ENCODE measurements at places on chromosomes 4 and X.

GRCh38 chr4:83320548-83320947, 14.1 kb downstream of the HPSE start:
- DNase-seq: peak; percentile 4

GRCh38 chr4:77450006-77450405, 155.6 kb upstream of the CXCL13 start:
- DNase-seq: no peak

DNA sequence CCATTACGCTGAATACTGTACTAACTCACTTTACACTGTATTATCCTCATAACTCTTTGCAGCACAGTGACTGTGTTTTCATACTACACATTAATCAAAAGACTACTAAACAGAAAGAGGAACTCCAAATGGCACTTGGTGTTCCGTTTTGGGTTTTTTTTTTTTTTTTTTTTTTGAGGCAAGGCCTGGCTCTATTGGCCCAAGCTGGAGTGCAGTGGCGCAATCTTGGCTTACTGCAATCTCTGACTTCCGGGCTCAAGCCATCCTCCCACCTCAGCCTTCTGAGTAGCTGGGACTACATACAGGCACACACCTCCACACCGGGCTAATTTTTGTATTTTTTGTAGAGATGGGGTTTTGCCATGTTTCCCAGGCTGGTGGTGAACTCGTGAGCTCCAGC, 10.7 kb downstream of the KLHL8 start:
- DNase-seq: no peak

GRCh38 chr4:174593701-174594100, 71.4 kb upstream of the HPGD start:
- no peak for DNase-seq

GRCh38 chr4:66804979-66805378, 740.3 kb downstream of the CENPC start:
- no peak for DNase-seq

GRCh38 chrX:45850775-45851433, 650.2 kb upstream of the DIPK2B start:
- no peak for DNase-seq

DNA sequence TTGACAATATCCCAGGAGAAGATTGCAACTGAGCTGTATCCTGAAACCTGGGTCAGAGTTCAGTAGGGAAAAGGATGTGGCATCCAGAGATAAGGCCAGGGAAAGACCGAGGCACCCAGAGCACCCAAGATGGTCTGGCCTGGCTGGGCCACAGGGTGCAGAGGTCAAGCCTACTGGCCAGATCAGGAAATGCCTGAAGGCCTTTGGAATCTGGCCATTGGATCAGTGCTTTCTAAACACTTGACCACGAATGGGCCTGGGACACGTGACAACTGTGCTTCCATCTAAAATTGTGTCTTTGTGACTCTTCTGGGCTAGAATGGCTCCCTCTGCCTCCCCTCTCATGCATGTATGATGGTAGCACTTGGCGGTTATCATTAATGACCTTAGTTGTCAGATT, 316.9 kb downstream of the EVC2 start:
- DNase-seq: no peak

DNA sequence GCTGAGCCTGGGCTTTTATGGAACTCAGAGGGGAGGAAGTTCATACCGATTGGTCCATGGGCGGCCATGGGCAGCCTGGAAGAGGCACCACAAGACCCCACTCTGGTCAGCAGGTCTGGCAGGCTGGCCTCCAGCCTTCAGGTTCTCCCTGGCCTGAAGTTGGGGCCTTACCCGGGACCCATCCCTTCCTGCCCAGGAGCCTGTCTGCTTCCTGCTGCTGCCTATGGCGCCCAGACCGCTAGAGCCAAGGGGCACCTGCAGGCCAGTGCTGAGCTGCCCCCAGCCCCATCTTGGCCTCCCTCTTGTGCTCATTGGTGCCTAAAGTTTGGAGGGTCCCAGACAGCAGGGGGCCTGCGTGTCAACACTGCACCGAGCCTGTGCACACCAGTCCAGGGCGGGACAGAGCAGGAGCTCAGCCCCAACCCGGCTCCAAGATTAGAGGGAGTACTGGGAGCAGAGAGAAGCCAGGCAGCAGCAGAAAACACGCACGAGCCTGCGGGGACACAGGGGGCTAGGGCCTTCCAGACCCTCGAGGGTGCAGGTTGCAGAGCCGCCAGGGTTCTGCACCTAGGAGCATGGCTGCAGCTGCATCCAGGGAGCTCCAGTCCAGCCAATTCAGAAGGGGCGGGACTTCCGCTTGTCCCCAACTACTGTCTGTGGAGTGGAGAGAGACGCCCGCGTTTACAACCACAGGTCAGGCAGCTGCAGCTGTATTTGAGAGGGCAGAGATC, 30.7 kb upstream of the ZNF280C start:
- no peak for DNase-seq

- no peak for DNase-seq
Observed at GRCh38 chr4:42600578-42600977, 56.3 kb downstream of the ATP8A1 start.

- DNase-seq: peak; percentile 20
Observed at GRCh38 chr4:159358226-159358625, 255.3 kb downstream of the RAPGEF2 start.

DNA sequence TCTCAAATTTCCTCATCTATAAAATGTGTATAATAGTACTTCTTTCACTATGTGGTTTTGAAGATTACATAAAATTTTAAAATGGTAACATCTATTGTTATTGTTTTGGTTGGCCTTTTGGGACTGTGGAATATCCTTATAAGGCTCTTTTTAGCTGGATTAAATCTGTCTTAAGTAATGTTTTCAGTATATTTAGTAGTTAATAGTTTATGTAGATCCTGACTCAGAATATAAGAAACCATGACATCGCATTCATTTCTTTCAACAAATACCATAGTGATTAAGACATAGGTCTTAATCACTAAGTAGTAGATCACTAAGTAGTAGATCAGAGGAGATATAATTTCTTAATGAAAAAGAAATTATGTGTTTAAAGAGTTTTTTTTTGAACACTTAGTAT, 48.5 kb downstream of the MRPL1 start:
- DNase-seq: no peak

DNA sequence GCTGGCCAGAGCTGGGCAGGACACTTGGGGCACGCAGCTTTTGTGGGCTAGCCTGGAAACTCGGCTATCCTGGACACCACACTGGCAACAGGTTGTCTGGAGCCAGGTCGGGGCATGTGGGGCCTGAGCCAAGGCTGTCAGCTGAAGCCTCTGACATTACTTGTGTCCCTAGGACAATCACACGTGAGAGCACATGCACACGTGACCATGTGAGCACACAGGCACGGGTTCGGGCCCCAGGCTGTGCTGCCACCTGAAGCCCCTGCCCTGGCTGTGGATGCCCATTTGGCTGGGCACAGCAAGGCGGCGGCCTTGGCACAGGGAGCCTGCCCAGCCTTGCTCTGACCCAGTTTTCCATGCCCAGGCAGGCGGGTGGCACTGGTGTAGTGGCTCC, 8.7 kb upstream of the FGFR3 start:
- DNase-seq: no peak

GRCh38 chrX:40542208-40542607, 38.6 kb upstream of the ATP6AP2 start:
- DNase-seq: no peak

- no peak for DNase-seq
Observed at GRCh38 chr4:48194971-48195370, 60.9 kb upstream of the TXK start.

DNA sequence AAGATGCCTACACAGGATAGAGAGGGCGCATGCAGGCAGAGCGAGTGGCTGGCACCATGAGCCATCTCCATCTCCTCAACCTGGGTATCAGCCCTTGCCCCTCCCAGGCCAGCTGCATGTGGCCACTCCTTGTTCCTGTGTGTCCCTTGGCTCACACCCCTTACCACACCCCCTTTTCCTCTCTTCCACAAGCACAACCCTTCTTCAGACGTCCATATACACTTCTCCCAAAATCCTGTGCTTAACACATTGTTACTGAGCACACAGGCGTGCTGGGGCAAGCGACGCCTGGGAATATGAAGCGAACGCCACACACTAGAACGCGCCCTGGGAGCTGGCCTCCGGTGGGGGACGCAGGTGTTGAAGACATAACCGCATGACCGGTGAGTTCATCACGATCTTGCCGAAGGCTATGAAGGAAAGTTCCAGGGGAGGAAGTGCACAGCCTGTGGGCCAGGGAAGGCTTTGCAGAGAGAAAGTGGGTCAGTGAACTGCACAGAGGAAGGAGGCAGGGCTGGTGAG, 19.1 kb upstream of the KIAA0232 start:
- no peak for DNase-seq

DNA sequence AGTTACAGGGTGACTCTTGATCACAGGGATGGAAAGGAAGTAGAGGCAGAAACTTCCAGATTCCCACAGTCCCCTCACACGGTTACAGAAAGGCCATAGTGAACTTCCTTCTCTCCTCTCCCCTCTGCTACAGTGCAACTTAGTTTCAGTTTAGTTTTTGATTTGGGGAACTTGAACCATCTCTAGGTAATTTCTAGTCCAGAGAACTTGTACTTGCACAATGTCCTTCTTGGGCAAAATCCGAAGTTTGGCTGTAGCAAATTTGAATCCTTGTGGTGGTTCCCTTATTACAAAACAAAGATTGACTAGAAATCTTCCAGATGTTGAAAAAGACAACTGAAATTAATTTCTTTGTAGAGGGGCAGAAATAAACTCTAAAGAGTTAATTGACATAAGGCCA, 1.2 kb upstream of the BLTP1 start:
- DNase-seq: no peak

GRCh38 chr4:6663596-6664393, 23.3 kb downstream of the MRFAP1 start:
- no peak for DNase-seq

- peak; percentile 1 for DNase-seq
Observed at GRCh38 chr4:145041378-145041777, 56.6 kb downstream of the ANAPC10 start.

- DNase-seq: peak; percentile 97
Observed at GRCh38 chr4:86359944-86360478, at the start of gene MAPK10. TSS of gene MAPK10 (minus strand) at chr4:86360053.

- DNase-seq: no peak
Observed at GRCh38 chr4:83221897-83222441, 62.6 kb downstream of the COQ2 start.

DNA sequence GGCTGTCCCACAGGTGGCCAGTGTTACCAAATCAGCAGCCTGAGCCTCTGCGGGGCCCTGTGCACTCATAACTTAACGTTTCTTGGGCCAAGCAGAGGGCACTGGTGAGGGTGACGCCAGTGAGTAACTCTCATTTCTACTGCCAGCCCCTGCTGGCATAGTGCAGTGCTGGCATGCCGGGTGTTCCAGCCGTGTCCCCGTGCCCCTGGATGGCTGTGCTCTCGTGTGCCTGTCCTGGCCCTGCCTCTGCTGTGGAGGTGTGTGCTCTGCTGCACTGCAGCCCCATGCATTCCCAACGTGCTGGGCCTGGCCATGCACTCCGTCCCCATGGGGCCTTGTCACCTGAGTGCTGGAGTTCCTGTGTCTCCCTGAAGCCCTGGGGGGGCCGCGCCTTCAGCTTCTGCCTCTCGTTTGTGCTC, 14.7 kb downstream of the TBC1D14 start:
- no peak for DNase-seq

- DNase-seq: no peak
Observed at GRCh38 chr4:7759216-7759615, 180.4 kb downstream of the AFAP1 start.

DNA sequence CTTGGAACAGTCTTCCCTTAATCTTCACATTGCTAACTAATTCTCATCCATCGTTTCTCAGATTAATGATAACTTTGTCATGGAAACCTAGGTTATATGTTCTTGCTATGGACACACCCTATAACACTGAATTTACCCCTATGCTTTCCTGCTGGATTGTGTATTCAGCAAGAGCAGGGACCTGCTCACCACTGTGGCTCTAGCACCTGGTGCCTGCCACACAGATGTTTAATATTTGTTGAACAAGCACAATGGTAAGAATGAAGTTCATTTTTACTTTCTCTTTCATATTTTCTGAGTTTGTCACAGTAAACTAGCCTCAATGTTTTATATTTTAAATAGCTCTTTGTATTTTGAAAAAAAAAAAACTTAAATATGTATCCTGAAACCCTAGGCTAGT, 734.0 kb upstream of the DIAPH2 start:
- DNase-seq: no peak

DNA sequence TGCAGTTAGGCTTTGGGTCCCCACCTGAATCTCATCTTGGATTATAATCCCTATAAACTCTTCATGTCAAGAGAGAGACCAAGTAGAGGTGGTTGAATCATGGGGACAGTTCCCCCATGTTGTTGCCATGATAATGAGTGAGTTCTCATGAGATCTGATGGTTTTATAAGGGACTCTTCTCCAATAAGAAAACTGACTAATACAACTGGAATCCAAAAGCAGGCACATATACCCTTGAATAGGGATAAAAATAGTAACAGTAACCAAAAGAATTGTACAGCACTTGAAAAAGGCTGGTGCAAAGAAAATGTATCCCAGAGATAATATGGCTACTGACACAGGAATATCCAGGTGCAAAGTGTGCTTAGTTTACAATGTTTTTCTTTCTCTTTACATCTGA, 351.5 kb upstream of the MAD2L1 start:
- no peak for DNase-seq

DNA sequence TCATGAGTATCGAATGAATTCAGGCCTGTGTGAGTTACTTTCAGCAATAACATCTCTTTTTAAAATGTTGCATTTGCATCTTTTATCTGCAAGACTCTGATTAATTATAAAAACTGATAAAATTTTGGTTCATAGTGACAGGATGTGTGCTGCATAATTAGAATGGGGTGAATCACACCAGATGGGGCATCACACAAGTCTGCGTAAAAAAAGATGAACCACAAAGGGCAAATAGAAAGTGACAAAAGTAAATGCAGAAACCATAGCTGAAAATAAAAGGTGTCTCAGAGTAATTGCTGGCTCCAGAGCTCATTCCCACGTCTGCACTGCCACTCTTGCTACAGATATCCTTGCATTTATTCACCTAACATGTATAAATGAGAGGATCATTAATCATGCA, 131.1 kb downstream of the HS3ST1 start:
- DNase-seq: no peak

GRCh38 chr4:147370881-147371280, 110.0 kb upstream of the EDNRA start:
- no peak for DNase-seq

GRCh38 chrX:114999906-115000305, 17.5 kb downstream of the IL13RA2 start:
- DNase-seq: no peak

GRCh38 chrX:138986235-138986634, 274.7 kb upstream of the FGF13 start:
- DNase-seq: no peak

DNA sequence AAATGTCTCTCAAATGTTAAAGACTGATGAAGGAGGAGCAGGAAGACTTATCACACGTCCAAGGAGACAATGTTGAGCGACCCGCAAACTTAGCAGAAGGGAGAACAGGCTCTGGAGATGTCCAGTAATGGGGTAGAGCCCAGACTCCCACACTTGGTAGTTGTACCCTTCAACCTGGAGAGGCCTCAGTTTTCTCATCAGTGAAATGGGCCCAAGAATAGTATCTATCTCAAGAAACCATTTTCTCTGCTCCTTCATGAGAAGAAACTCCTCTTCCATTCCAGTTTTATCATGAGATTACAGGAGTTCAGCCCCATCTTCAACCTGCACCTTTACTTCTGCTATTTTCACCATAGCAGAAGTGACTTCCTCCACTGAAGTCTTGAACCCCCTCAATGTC, 169.9 kb downstream of the DHRSX start:
- DNase-seq: no peak

- DNase-seq: no peak
Observed at GRCh38 chr4:16055873-16056272, 27.9 kb downstream of the PROM1 start.

- DNase-seq: no peak
Observed at GRCh38 chrX:9495496-9495895, 30.6 kb downstream of the TBL1X start.

- no peak for DNase-seq
Observed at GRCh38 chr4:33724685-33725084, 2519.6 kb downstream of the ARAP2 start.

Data from caudate nucleus (tissue), 63 donors.